ENCODE measurements at places on chromosomes 3 and 15. TPM values are rescaled to one million over a fixed set of nuclear protein-coding genes. Genes with fewer than 3 reads are reported as not detected.

GRCh38 chr15:62444104-62445022 lies 279.3 kb upstream of the C2CD4B start:
- H3K4me3 ChIP-seq: no peak overlapping the region
- no peak for DNase-seq
- H3K27ac ChIP-seq: no peak overlapping the region
- H3K27me3 ChIP-seq: no peaks in the 10 kb centered on the region
- H3K36me3 ChIP-seq: no peaks in the 10 kb centered on the region
- H3K4me1 ChIP-seq: no peaks in the 10 kb centered on the region

- H3K27ac ChIP-seq: no peak overlapping the region
- DNase-seq: no peak
- no peak overlapping the region for H3K4me3 ChIP-seq
- H3K36me3 ChIP-seq: no peaks in the 10 kb centered on the region
Observed at GRCh38 chr3:34394978-34395748, 596.7 kb downstream of the PDCD6IP start.

- no peak overlapping the region for H3K4me3 ChIP-seq
- no peaks in the 10 kb centered on the region for H3K4me1 ChIP-seq
- H3K36me3 ChIP-seq: no peaks in the 10 kb centered on the region
- H3K27me3 ChIP-seq: no peaks in the 10 kb centered on the region
Observed at GRCh38 chr3:143736205-143736997, 111.9 kb downstream of the SLC9A9 start.

DNA sequence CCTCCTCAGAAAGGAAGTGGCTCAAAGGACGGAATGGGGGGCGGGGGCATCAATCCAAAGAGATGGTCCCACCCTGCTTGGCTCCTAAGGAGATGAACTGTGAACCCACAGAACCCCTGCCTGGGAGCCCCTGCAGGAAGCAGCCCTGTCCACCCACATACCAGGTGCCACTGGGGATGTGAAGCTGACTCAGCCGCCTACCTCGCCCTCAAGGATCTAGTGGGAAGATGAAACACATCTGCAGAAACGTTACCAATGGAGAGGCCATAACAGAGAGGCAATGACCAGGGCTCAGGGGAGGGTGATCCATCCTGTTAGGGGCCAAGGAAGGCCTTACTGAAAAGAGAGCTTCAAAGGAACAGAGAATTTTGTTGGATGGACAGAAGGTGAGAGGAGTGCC lies 35.1 kb downstream of the EAF1 start:
- H3K4me3 ChIP-seq: no peak overlapping the region
- H3K4me1 ChIP-seq: peaks cover 16% of the 10 kb centered on the region
- DNase-seq: no peak
- no peaks in the 10 kb centered on the region for H3K27me3 ChIP-seq
- no peak overlapping the region for H3K27ac ChIP-seq
- no peaks in the 10 kb centered on the region for H3K36me3 ChIP-seq

DNA sequence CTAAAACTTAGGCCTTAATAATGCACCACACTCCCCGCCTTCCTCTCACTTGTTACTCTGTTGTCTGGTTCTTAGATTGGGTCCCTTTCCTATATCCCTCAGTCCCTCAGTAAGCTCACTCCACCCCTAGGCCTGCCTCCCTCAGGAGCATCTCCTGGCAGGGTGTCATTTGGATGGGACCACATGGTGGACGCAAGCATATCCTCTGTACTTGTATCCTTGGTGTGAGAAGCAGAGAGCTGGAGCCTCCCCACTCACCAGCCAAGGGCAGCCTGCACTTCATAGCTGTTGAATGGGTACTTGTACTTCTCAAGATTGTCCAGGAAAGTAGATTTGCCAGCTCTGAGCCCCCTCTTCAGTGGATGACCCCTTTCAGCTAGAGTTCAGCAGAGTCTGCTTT lies 11.6 kb downstream of the SEC61A1 start:
- H3K4me1 ChIP-seq: no peaks in the 10 kb centered on the region
- H3K4me3 ChIP-seq: no peak overlapping the region
- no peak for DNase-seq

Gene RPL15
- total RNA-seq: 1,856 TPM

DNA sequence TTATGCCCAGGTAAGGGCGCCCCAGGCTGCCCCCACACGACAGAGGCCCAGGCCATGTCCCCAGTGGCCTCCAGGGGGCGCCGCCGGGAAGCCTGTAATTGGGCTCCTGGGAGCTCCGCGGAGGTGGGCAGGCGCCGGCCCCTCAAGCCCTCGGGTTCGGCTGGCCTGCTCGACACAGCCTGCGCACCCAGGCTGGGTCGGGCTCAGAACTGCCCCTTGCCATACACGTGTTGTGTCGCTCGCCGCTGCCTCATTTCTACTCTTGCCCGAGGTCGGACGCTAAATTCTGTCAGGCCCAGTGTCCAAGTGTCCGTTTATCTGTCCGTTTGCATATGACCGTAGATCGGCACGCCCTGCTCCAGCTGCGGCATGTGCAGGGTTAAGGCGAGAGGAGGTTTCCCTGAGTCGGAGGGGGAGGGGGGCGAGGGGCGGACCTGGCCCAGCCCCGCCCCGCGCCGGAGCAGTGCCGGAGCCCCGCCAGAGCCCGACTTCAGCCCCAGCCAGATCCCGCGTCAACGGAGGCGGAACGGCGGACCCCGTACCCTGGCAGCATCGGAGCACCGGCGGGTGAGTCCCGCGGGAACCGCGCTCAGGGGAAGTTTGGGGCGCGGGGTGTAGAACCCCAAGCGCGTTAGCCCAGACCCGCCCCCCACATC lies at the start of gene KLHDC8B:
Gene KLHDC8B (plus strand): TSS at position 480 of the 656 bp plus-strand sequence. CDS start 1,172 bp downstream, outside the sequence.
- peak within 1 kb of the TSS; percentile 57 for H3K4me3 ChIP-seq
- H3K4me1 ChIP-seq: peaks cover 21% of the 10 kb centered on the region
- peak; percentile 76 for DNase-seq
- no peaks in the 10 kb centered on the region for H3K27me3 ChIP-seq
- H3K27ac ChIP-seq: peak within 1 kb of the TSS; percentile 32

GRCh38 chr3:46609212-46609721 lies 3.1 kb upstream of the FAM240A start:
- no peak overlapping the region for H3K27ac ChIP-seq
- no peak overlapping the region for H3K4me3 ChIP-seq
- no peak for DNase-seq
- peaks cover 5% of the 10 kb centered on the region for H3K27me3 ChIP-seq

Gene MAP2K1
- total RNA-seq: 54.0 TPM

DNA sequence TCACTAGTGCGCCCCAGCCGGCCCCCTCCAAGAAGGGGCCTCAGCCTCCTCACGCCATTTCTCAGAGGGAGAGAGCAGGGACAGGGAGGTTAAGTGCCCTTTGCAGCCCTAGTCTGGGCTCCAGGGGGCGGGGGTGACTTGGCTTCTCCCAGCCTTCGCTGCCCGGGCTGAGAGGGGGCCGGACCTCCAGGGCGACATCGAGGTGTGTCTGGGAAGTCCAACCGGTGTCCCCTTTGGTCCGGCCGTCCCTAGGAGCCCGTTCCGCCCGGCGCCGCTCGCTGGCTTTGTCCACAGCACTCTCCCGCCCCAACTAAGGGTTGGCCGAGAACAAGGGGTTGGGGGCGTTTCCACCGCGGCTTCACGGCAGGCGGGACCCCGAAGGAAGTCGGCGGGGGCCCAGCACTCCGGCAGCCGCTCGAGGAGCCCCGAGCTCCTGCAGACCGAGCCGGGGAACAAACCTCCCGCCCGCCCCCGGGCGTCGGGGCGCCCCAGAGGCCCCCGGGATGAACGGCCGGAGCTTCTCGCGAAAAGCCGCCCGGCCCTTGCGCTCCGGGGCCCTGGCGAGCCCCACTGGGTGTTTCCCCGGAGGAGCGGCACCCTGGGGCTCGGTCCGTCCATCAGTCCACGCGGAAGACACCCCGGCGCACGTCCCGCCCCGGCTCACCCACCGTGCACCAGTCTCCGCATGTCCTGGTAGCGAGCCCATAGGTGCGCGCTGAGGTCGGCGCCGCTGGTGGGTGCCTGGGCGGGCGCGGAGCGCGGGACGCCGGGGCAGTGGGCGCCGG lies 627 bp downstream of the NT5DC2 start:
- H3K4me3 ChIP-seq: peak overlapping the region; percentile 49
- no peaks in the 10 kb centered on the region for H3K36me3 ChIP-seq
- peak overlapping the region; percentile 14 for H3K27ac ChIP-seq
- DNase-seq: no peak
- peaks cover 24% of the 10 kb centered on the region for H3K4me1 ChIP-seq

DNA sequence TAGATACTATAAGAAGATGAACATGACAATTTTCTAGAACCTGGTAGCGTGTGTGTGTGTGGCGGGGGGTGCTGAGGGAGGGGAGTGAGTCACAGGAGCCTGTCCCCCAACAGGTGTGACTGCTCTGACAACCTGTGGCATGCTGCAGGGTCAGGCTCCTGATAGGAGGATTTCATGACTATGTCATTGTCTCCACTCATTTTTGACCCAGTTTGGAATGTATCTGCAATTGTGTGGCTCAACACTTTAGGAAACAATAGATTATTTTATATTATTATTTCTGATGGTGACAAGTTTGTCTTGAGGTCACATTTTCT lies 9.3 kb upstream of the VILL start:
- H3K36me3 ChIP-seq: no peaks in the 10 kb centered on the region
- H3K4me1 ChIP-seq: no peaks in the 10 kb centered on the region
- H3K4me3 ChIP-seq: no peak overlapping the region
- H3K27ac ChIP-seq: no peak overlapping the region

DNA sequence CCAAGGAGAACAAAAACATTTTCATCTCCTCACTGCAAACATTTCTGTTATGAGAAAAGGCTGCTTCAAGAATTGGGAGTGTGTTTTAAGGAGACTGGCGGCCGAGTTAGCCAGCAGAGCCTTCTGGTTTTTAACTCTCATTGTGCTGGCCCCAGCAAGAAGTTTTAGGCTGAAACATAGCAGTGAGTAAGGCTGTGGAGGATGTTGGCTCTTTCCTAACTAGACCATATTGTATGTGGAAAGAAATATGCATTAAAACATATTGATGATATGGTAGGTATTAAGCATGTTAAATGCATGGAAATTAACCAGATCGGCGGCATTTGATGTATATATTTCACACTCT lies 90.7 kb downstream of the TIGIT start:
- H3K27ac ChIP-seq: no peak overlapping the region
- H3K27me3 ChIP-seq: no peaks in the 10 kb centered on the region
- peaks cover 18% of the 10 kb centered on the region for H3K4me1 ChIP-seq
- H3K4me3 ChIP-seq: no peak overlapping the region
- DNase-seq: no peak

- no peaks in the 10 kb centered on the region for H3K4me1 ChIP-seq
- no peaks in the 10 kb centered on the region for H3K36me3 ChIP-seq
- H3K27ac ChIP-seq: no peak overlapping the region
- no peak for DNase-seq
- H3K27me3 ChIP-seq: no peaks in the 10 kb centered on the region
- H3K4me3 ChIP-seq: no peak overlapping the region
Observed at GRCh38 chr15:98809273-98809672, 160.9 kb downstream of the IGF1R start.

DNA sequence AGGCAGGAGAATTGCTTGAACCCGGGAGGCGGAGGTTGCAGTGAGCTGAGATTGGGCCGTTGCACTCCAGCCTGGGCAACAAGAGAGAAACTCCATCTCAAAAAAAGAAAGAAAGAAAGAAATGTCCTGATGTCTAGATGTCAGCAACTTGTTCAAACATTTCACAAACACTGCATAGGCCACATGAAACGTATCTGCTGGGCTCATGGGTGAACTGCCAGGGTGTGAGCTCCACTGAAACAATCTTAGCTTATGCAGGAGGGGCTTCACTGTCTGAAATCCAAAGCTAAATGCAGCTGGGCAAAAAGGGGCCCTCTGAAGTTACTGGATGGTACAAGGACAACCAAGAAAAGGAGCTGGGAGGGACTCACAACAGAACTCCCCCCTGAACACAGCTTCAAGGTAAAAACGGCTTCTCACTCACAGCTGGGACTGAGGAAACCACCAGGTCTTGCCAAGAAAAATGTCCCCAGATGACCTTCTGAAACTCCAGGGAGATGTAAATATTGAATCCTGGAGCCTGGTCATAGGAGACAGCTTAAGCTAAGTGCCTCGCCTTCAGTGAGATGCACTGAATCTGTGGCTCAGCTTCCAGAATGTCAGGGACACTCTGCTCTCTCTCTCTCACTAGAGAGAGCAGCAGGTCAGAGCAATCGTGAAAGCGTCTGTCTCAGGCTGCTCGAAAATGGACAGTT lies 31.9 kb downstream of the SEC61A1 start:
- no peak overlapping the region for H3K27ac ChIP-seq
- DNase-seq: no peak

DNA sequence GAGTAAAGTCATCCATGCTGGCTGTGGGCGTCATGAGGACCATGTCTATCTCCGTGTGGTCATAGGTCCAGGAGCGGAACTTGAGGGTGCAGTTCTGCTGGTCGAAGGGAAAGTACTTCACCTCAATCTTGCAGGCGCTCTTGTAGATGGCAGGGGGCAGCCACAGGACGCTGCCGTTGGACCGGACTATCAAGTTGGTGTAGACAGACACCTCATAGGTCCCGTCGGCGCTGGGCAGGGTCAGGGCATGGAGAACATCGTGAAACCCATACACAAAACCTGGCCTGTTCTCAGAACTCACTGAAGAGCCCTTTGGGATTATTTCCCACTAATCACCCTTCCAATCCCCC lies 8.9 kb upstream of the CHRNA3 start:
- no peaks in the 10 kb centered on the region for H3K36me3 ChIP-seq
- no peak overlapping the region for H3K4me3 ChIP-seq
- H3K4me1 ChIP-seq: no peaks in the 10 kb centered on the region
- H3K27ac ChIP-seq: no peak overlapping the region
- DNase-seq: no peak

Gene CLRN1
- not detected for total RNA-seq

- H3K27ac ChIP-seq: no peak overlapping the region
- no peaks in the 10 kb centered on the region for H3K27me3 ChIP-seq
- peaks cover 21% of the 10 kb centered on the region for H3K36me3 ChIP-seq
- H3K4me3 ChIP-seq: no peak overlapping the region
- DNase-seq: no peak
Observed at GRCh38 chr15:74642348-74642733, 26.7 kb downstream of the CLK3 start.

DNA sequence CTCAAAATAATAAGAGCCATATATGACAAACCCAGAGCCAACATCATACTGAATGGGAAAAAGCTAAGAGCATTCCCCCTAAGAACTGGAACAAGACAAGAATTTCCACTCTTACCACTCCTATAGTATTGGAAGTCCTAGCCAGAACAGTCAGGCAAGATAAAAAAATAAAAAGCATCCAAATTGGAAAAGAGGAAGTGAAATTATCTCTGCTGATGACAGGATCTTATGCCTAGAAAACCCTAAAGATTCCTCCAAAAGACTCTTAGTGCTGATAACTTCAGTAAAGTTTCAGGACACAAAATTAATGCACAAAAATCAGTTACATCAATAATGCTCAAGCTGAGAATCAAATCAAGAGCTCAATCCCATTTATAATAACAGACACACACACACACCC lies 45.9 kb upstream of the SLC2A2 start:
- H3K27ac ChIP-seq: no peak overlapping the region
- H3K4me1 ChIP-seq: no peaks in the 10 kb centered on the region
- H3K36me3 ChIP-seq: peaks cover 40% of the 10 kb centered on the region
- no peak overlapping the region for H3K4me3 ChIP-seq

GRCh38 chr15:63380151-63380807 lies 1.4 kb downstream of the CA12 start:
- no peak for DNase-seq
- peaks cover 9% of the 10 kb centered on the region for H3K4me1 ChIP-seq
- no peaks in the 10 kb centered on the region for H3K36me3 ChIP-seq

Gene ITIH1
- not detected for total RNA-seq

- H3K27me3 ChIP-seq: no peaks in the 10 kb centered on the region
- no peak overlapping the region for H3K27ac ChIP-seq
- no peaks in the 10 kb centered on the region for H3K36me3 ChIP-seq
Observed at GRCh38 chr3:150384296-150385212, 23.5 kb upstream of the TSC22D2 start.
